ENCODE measurements at places on chromosomes 16 and 17.

- no peak for DNase-seq
Observed at GRCh38 chr17:62923258-62924150, 42.5 kb upstream of the TANC2 start.

GRCh38 chr17:73132085-73132492 lies 32.7 kb upstream of the SSTR2 start:
- no peak for DNase-seq

DNA sequence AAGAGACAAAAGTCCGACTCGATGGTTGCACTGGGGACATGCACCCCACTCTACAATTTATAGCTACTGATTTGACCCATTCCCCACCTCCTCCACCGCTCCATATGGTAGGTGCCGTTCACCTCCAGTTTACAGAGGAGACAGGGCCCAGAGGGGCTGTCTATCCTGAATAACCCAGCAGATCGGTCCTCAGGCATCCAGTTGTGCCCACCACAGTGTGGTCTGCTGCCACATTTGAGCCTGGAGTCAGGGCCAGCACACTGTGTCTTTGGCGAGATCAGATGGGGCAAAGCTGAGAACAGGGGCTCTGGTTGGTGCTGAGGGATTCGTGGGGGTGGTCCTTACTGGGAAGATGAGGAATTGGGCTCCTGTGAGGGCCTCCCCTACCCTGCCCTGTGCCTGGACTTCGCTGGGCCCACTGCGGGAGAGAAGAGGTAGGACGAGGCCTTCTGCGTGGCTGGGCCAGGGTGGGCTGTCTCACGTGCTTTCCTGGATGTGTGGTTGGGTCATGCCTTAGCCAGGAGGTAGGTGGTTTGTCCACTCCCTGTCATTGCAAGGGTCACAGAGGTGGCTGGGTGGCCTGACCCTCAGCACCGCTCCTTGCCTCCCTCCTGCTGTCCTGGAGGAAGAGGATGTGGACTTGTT lies 2.8 kb downstream of the ADCY7 start:
- DNase-seq = no peak

DNA sequence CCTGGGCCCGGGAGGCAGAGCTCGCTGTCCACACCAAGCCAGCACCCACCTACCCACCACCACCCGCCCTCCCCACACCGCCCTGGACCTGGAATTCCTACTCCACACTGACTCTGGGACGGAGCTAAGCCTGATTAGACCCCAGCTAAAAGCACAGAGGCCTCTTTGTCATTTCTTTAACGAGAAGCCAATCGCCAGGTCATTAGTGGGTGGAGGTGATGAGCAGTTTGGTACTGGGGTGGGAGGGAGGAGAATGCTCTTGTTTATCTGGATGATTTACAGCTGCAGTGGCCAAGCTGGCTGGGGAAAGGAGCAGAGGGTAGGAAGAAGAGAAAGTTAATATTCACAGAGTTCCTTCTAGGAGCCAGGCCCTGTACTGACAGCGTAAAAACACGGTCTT lies 6.0 kb upstream of the BHLHA9 start:
- no peak for DNase-seq

- DNase-seq = no peak
Observed at GRCh38 chr17:50372222-50372757, 694 bp downstream of the MRPL27 start.

DNA sequence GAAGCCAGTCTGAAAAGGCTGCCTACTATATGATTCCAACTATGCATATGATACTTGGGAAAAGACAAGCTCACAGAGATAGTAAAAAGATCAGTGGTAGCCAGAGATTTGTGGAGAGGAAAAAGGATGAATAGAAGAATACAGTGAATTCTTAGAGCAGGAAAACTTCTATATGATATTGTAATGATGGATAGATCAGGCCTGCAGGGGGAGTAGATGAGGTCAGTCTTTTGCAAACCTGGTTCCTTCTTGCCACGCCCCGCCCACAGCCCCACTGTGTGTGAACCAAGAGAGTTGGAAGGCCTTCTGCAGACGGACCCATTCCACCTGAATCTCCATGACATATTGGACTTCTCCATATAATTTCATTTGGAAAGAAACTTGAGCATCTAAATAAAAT lies 761 bp upstream of the CCL8 start:
- no peak for DNase-seq

- no peak for DNase-seq
Observed at GRCh38 chr17:19915245-19915978, 47.7 kb upstream of the ULK2 start.

- no peak for DNase-seq
Observed at GRCh38 chr17:7039832-7040231, 4.0 kb downstream of the SLC16A13 start.

DNA sequence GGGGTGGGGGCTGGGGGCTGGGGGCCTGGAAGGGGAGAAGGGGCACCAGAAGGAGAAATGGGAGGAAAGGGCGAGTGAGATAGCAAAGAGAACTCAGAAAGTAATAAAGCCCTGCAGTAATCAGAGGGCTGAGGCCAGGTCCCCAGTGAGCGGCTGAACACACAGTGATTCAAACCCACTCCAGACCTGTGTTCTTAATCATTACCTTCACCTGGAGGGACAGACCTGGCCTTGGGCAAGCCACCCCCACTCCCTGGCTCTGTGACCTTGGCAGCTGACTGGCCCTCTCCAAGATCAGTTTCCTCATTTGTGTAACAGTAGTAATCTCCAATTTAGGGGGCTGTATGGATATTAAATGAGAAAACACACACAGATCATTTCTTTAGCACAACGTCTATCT lies 150.4 kb downstream of the WWOX start:
- no peak for DNase-seq

GRCh38 chr16:79561729-79562128 lies 38.8 kb downstream of the MAF start:
- no peak for DNase-seq

DNA sequence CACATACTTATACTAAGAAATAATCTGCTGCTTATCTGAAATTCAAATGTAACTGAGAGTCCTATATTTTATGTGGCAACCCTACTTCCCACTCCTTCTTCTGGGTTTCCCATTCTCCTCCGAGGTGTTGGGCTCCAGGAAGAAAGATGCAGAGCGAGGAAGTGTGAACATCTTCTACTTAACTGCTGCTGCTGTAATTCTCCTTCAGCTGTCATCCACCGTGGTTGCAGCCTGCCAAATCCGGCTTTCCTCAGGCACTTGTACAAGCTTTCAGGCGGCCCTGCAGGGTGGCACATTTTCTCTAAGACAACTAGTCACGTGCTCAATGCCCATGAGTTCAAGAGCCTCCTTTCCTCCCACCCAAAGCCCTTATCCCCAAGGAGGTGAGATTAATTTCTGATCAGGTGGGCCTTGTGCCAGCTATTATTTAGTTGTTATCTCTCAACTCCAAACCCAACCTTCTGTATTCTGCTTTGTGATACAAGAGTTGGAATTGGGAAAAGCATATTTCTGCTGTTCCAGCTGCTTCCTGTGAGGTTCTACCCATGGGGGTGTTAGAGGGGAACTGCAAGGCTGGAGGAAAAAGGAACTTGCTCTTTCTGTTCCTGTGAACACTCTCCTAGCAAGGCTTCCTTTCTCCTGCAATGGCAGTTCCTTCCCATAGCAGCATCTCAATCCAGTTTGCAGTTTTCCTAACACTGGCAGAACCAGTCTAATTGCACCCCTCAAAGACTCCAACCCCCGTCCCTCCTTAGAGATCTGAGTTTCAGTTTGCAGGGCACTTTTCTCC lies 67.6 kb upstream of the RBBP6 start:
- no peak for DNase-seq

- DNase-seq = no peak
Observed at GRCh38 chr16:17423221-17423620, 47.5 kb downstream of the XYLT1 start.

- no peak for DNase-seq
Observed at GRCh38 chr17:79950751-79951150, 84.9 kb downstream of the TBC1D16 start.

DNA sequence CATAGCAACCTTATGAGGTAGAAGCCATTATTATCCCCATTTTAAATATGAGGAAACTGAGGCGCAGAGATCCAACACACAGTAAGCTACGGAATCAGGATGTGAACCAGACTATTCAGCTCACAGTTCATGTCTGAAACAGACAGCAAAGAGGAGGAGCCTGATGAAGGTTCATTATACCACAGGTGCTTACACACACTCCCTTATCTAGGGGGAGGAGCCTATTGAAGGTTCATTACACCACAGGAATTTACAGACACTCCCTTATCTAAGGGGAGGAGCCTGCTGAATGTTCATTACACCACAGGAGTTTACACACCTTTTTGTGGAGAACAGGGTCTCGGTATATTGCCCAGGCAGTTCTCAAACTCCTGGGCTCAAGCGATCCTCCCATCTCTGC lies 21.9 kb downstream of the C16orf95 start:
- no peak for DNase-seq

GRCh38 chr17:46009681-46010596 lies 10.9 kb downstream of the STH start:
- DNase-seq = no peak

GRCh38 chr16:1299012-1299867 lies 10.2 kb upstream of the UBE2I start:
- no peak for DNase-seq

- no peak for DNase-seq
Observed at GRCh38 chr16:9212621-9213020, 121.2 kb downstream of the HAPSTR1 start.

DNA sequence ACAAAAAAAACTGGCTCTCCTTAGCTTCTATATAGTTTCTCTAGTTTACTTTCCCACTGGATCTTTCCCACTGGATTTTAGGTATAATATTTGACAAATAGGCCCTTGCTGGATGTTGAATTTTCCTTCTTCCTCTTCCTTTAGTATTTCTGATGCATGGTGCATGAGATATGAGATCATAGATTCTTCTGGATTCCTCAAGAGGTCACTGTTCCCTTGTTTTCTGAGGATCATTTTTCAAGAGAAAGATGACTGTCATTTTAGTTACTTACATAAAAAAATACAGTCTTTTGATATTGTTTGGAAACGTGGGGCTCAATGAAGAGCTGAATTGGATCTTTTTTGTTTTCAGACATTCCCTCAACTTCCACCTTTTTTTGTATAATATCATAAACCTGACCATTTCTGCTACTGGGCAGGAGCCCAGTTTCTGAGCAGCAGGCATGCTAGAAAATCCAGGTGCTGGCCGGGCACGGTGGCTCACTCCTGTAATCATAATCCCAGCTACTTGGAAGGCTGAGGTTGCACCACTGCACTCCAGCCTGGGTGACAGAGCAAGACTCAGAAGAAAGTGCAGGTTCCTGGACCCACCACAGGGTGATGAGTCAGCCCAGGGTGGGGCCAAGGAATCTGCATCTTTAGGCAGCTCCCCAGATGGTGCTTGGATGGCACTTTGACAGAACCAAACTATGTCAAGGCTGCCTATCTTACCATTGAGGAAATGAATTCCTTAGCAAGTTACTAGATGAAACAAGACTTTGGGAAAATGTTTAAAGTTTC lies 70.3 kb downstream of the SDR42E1 start:
- no peak for DNase-seq

DNA sequence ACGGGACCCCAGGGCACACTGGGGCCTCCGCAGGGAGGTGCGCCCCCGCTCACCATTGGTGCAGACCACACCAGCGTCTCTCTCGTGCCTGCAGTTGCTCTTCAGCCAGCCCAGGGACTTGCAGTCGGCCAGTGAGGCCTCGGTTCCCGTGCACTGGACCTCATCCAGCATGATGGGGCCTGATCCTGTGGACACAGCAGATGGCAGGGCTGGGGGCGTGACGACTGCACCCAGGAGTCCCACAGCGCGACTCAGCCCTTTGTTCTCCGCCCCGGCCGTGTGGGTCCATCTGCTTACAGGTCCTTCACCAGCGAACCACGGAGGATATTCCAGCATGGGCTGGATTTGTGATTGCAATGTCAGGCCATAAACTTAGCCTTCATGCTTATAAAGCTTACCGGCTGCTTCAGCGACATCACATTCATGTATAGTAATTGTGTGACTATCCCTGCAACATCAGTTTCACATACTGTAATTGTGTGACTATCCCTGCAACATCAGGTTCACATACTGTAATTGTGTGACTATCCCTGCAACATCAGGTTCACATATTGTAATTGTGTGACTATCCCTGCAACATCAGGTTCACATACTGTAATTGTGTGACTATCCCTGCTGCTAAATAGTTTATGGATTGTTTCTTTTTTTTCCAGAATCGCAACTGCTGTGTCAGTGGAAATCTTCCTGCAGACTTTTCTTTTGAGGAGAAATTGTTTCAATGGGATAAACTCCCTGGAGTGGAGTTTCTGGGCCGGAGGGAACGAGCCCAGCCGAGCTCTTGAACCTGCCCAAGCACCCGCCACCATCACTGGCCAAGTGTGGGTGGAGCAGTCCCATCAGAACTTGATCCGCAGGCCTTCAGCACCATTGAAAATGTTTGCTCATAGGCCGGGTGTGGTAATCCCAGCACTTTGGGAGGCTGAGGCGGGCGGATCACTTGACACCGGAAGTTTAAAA lies 4.8 kb downstream of the LGALS3BP start:
- DNase-seq = no peak

- no peak for DNase-seq
Observed at GRCh38 chr17:29572691-29573557, 4.4 kb downstream of the TP53I13 start.

DNA sequence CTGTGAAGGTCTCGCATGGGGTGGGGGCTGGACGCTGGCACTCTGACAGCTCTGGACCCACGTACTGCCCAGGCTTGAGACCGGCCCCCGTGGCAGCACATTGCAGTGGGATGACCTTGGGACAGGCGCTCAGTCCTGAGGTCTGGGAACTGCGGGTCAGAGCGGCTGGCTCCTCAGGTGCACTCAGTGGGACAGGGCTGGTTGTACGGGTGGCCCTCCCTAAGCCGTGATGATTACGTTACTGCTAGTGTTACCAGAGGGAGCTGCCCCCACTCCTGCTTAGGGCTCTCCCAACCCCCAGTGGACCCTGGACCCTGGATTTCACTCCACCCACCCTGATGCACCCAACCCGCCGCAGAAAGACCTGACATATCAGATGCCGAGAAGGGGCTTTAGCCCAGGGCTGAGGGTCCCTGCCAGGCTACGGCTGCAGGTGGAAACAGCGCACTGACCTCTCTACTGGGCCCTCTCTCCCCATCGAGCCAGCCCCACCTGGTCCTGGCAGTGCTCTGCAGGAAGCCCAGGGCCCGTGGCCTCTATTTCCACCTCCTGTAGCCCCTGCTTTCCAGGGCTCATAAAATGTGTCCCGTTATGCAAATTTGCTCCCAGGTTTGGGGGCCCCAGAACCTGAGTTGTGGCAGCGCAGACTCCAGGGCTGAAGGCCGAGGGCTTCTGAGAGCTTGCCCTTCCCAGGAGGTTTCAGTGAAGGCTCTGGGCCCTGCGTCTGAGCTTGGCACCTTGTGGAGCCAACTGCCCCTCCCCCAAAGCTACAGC lies 77.2 kb downstream of the RTN4RL1 start:
- no peak for DNase-seq
